ENCODE measurements at places on chromosomes 12 and 14.
A peak's percentile ranks its signal among the peaks of the same experiment; 100 is the strongest.

- no peak for DNase-seq
Observed at GRCh38 chr14:98954349-98955000, 317.5 kb downstream of the BCL11B start.

DNA sequence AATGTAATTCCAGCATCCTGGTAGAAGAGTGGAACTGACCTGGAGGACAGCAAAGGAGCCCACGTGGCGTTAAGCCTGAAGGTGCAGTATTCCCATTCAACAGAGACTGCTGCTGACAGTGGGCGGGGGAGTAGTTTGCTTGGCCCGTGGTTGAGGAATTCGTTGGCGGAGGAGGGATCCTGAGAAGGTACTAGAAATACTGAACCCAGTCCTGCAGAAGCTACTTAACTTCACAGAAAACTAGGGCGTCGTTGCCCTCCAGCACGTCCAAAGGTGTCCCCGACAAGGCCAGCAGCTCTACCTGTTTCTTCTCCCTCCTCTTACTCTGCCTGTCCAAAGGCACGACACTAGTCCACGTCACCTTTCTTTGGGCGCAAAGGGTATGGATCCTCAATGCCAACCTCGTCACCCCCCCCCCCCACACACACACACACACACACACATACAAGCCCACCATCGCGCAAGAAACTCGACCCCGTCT, 303 bp downstream of the PUS7L start:
- DNase-seq = peak; percentile 3

DNA sequence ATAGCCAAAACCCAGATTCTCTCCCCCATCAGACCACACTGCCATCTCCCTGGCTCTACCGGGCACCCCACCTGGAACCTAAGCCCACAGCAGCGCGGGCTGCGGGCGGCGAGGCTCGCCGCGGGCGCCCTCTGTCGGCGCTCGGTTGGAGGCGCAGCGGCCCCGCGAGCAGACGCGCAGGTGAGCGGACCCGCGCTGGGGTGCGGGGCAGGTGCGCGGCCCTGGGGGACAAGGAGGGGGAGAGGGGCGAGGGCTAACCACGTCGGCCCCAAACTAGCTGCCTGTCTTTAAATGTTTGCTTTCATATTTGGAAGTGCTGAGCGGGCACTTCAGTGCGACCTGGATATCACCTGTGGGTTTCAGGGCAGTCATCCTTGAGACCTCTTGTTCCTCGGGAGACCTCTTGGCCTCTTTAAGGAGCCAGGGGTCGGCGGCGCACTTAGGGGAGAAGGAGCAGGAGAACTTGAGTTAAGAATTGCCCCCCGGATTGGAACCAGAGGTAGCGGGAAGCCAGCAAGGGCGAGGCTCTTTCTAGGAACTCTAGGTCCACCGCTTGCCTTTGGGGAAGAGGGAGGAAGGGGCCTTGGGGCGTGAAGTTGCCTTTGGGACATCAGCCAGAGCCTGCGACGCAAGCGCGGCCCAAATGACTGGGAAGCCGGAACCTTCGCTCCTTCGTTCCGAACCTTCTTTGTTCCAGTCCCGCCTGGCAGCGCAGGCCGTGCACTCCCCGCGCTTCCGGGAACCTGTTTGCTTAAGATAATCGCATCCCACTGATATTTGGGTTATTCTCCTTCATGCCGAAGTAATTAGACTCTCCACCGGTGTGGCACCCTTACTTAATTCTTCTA, 78.7 kb downstream of the NEDD1 start:
- peak; percentile 23 for DNase-seq

GRCh38 chr14:65191716-65192115, 89.4 kb upstream of the MAX start:
- no peak for DNase-seq

- no peak for DNase-seq
Observed at GRCh38 chr14:91277546-91278382, 33.3 kb upstream of the GPR68 start.

All from activated T-helper 1 cell treated with Interleukin-2 at 50 U/mL for 16 hours (primary cell).